ENCODE measurements at places on chromosomes 3 and 15.

DNA sequence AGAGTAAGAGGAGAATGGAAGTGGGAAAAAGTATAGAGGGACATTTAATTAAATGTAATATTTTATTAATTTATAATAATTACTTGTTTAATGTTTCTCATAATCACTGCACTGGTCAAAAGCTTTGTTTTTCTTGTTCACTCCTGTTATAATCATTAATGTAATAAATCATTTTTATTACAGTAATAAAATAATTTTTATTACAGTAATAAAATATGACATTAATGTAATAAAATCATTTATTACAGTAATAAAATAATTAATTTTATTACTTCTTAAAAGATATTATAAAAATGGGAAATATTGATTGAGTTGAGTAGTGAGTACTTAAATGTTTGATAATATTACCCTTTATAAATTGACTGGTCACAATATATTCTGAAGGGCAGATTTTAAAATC, 181.1 kb upstream of the SOX2 start:
- no peak for DNase-seq

GRCh38 chr3:69052472-69052898, 352 bp upstream of the TMF1 start:
- no peak for DNase-seq

GRCh38 chr3:149199474-149199873, 22.2 kb downstream of the CP start:
- no peak for DNase-seq

DNA sequence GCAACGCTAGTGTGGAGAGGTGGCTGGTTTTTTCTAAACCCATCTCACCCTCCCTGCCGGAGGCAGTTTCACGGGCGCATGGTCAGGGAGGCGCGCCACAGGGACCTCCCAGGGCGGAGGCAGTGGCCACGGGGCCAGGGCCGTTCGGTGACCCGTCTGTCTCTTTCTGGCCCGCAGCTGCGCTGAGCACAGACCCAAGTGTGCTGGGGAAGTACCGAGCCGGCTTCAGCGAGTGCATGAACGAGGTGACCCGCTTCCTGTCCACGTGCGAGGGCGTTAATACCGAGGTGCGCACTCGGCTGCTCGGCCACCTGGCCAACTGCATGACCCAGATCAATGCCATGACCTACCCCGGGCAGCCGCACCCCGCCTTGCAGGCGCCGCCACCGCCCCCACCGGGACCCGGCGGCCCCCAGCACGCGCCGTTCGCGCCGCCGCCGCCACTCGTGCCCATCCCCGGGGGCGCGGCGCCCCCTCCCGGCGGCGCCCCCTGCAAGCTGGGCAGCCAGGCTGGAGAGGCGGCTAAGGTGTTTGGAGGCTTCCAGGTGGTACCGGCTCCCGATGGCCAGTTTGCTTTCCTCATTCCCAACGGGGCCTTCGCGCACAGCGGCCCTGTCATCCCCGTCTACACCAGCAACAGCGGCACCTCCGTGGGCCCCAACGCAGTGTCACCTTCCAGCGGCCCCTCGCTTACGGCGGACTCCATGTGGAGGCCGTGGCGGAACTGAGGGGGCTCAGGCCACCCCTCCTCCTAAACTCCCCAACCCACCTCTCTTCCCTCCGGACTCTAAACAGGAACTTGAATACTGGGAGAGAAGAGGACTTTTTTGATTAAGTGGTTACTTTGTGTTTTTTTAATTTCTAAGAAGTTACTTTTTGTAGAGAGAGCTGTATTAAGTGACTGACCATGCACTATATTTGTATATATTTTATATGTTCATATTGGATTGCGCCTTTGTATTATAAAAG, 1.8 kb downstream of the HES1 start:
- DNase-seq: peak; percentile 53

- DNase-seq: no peak
These were observed 23.0 kb upstream of the DNAJC13 start for GRCh38 chr3:132394320-132394719.

DNA sequence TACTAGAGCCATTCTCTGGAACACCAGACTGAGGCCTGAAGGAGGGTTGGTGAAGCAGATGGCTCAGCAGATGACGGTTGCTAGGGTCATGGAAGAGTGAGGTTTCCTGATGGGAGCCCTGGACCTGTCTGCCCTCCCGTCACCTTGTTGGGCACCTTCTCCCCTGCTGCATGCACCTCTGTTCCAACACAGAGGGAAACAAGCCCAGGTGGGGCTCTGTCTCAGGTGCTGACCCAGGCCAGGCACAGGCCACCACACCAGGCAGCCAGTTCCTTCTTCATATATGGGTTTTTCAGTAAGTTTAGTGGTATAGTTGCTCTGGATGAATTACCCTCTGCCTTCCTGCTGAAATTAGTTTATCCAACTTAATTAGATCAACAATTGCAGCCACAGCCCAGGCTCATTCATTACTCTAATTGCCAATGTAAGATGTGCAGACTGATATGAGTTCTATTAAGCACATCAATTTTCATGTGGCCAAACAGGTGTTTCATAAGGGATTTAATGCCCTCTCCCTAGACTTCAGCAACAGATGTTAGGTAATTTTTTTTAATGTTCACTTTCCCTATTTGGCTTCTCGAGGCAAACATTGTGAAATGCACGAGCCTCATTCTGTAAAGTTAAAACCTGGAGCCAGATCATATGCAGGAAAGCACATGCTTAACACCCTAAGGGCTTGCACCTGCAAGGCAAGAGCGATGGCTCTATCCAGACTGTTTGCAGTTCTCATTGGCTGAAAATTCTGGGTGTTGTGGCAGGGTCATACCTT, 174.8 kb downstream of the CHDH start:
- no peak for DNase-seq

- peak; percentile 79 for DNase-seq
These were observed 5.1 kb upstream of the SEMA7A start for GRCh38 chr15:74438721-74439316.

DNA sequence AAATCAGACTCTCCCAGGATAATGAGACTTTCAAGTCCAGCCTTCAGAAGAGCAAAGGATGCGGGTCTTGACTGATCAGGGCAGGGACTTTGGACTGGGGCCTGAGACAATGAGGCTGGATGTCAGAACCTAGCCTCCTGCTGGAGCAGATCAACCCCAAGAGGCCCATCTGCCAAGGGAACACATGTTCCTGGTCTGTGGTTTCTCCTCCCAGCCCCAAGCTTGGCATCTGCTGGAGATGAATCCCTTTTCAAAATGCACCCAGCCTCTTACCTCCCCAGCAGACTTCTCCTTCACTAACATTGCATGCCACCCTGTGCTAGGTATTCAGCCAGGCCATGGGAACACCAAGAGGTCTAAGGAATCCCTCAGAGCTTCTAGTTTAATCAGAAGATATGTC, 43.7 kb upstream of the MFGE8 start:
- DNase-seq: no peak

DNA sequence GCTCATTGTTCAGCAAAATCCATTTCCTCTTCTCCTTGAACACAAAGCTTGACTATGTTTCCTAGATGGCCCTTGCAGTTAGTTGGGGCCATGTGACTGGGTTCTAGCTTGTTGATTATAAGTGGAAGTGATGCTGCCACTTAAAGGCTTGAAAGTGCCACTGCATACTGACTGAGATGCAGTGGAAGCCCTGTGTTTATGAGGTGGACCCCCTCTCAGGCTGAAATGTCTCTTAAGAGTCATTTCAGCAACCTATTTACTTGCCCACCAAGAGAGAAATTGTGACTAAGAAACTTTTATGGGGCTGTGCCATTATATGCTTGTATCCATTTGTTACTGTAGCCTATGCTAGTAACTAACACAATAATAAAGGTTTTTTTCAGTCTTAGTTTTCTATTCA, 8.4 kb upstream of the ANP32A start:
- DNase-seq: no peak

DNA sequence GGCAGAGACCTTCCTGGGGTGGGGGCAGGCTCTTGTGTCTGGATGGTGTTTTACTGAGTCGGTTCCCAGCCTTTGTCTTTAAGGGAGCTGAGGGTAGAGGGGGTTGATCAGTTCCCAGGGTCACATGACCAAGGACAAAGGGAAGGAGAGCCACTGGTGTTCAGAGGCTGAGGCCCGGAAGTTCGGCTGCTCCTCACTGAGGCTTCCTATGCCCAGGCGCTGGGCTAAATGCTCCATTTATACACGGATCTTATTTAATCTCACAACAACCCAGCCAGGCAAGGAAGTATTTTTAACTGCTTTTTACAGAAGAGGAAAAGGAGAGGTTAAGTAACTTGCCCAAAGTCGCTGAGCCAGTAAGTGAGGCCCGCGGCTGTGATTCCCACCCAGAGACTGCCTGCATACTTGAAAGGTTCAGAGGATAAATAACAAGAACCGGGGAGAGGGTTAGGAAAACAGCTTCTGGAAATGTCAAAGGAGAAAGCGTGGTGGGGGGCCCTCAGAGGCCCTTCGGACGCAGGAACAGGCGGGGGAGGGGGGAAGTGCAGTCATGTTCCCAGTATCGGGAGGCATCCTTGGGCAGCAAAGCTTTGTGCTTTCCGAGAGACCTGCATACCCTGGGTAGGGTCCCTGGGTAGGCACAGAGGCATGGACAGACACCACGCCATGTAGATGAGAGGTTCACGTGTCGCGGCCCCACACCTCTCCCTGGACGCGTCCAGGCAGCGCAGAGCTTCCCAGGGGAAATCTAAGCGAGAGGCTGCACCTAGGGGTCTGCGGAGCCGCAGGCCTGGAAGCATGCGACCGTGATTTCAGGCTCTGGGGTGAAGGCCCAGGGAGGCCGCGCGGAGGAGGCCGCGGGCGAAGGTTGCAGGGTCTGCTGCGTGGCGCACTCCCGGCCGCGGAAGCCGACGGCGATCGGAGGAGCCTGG, 21.3 kb downstream of the EPHB3 start:
- no peak for DNase-seq

- DNase-seq: no peak
These were observed 7.5 kb downstream of the P2RY1 start for GRCh38 chr3:152842413-152842812.

DNA sequence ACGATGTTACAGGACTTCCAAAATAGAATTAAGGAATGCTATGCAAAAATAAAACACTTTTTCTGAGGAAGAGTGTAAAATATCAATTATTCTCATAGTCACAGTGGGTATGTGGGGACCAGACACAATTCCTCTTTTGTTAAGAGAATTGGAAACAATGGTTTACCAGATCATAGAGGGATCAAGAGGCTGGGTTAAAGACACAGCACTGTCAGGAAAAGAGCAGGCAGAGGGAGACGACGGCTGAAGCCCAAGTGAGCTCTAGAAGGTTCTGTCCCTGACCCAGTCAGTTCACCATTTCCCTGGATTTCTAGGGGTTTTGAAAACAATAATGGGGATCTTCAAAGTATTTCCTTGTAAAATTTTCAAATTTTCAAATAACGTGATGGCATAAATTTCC, 54.0 kb upstream of the POLR2M start:
- no peak for DNase-seq

DNA sequence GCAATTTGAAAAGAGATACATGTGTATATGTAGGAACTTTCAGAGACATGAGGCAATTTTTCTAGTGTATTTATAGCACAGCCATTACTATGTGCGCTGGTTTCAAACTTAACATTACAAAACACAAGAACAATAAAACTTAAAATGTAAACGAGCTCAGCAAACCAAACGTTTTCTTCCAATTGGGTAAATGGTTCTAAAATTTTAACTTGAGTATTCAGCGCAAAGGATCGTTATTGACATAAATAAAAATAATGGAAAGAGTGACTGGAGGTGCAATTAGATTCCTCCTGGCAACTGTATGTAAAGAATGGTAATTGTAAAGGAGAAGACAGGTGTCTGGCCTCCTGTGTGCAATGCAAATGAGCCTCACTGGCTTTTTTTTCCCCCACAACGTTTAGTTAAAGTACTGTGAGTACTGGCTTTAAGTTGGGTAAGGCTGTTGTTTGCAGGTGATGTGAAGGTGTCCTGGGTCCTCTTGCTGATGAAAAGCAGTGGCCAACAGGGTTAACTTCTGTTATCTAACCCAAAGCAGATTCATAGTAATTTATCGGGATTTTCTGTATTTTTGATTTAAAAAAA, 14.1 kb upstream of the GADL1 start:
- DNase-seq: no peak

DNA sequence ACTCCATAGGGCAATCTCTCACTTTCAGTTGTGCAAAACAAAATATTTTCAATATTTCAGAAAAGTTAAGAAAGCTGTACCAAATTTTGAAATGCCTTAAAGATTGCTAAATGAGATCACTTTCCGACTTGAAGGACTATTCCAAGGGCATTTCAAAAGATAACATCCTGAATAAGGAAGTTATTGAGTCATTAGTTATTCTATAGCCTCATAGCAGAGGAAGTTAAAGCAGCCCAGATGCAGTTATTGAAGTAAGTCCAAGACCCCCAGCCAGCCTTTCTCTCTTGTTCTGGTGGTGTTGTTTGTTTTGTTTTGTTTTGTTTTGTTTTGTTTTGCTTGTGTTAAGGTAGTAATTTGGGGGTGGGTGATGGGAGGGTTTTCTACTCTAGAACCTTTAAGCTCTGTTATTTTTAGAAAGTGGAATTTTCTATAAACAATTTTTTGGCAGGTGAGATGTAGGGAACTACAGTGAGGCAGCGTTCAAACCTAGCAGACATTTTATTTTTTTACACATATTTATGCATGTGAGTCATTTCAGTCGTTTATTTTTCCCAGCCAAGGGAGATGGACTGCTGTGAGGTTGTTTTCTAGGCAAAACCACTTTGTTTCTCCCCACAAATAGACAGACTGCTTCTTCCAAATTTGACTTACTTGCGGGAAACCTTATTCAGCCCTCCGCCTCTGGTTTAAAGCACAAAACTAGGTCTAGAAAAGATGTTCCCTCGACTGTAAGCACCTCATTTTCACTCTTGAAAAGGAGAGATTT, 216.3 kb upstream of the ARPP21 start:
- no peak for DNase-seq

DNA sequence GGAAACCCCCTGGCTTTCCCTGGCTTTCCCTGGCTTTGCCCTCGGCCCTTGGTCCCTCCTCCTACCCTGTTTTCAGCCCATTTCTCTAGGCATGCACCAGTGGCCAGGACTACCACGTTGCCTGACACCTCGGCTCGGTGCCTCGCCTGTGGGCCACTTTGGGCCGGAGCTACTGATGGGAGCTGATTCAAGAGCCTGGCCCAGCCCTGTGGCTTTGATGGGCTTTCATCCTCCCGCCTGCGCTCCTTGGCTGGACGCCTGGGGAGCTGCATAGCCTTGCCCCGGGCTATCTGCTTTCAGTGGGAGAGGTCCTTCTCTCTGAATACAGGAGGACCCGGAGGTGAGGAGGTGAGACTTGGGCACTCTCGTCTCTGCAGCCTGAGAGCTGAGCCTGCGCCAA, 192.7 kb upstream of the HES1 start:
- DNase-seq: no peak
